ENCODE measurements at places on chromosomes 4 and X.

DNA sequence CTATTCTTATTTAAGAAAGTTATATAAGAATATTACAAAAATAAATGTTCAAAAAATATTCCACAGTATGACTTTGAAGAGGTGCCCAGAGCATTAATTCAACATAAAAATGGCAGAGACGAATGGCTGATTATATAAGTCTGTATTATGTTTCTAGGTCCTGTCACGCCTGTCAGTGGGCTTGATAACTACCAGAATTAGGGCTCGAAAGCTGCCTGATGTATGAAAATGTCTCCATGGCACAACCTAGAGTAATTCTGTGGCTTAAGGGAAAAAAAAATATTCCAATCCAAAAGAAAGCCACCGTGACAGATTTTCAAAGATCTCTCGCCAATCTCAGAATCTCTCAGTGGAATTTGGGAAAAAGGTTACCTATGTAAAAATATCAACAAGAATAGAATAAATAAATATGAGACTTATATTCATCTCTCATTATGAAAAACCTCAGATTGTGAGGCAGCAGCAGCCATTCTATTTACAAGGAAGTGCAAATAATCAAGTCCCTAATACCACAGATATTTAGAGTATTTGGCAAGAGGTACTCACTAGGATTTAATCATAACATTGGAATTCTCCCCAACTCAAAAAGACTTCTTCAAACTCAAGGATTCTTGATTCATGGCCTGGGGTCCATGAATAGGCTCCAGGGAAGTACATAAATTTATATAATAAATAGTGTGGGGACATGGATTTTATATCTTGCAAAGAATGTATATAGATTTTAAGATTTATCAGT, 489.1 kb upstream of the INTU start:
- DNase-seq, result no peak

DNA sequence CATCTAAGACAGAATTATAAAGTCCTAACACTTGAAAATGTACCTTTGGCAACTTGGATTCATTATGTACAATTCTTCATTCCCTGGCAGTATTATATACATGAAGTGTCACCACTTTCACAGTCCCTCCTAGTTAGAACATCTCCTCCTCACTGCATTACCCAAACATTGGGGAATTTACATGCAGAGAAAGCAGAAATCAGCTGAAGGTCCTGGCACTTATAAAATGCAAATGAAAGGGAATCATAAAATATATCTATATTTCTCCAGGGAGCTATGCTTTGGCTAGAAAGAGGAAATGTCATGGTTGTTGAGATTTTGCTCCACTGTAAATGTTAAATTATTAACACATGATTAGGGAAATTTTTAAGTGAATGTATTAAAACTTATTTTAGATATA, 835.6 kb upstream of the SLIT2 start:
- no peak for DNase-seq

GRCh38 chrX:130878350-130879341, 24.4 kb downstream of the ENOX2 start:
- DNase-seq, result no peak

DNA sequence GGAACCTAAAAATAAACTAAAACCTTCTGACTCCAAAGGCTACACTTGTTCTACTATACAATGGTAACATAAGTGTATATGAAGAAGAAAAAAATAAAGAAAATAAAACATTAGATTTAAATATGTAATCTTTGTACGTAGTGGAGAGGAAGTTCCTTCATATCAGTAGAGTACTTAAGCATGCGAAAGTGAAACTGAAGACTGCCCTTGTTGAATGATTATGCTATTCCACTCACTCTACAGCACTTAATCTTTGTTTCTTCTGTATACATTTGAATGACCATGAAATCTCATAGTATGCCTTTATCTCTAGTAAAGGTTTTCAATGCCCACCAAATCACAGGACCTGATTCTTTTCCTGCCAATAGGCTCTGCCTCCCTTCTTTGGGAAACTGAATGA, 78.9 kb downstream of the NDST3 start:
- DNase-seq, result no peak

GRCh38 chrX:38968344-38969216, 167.3 kb downstream of the MID1IP1 start:
- no peak for DNase-seq

DNA sequence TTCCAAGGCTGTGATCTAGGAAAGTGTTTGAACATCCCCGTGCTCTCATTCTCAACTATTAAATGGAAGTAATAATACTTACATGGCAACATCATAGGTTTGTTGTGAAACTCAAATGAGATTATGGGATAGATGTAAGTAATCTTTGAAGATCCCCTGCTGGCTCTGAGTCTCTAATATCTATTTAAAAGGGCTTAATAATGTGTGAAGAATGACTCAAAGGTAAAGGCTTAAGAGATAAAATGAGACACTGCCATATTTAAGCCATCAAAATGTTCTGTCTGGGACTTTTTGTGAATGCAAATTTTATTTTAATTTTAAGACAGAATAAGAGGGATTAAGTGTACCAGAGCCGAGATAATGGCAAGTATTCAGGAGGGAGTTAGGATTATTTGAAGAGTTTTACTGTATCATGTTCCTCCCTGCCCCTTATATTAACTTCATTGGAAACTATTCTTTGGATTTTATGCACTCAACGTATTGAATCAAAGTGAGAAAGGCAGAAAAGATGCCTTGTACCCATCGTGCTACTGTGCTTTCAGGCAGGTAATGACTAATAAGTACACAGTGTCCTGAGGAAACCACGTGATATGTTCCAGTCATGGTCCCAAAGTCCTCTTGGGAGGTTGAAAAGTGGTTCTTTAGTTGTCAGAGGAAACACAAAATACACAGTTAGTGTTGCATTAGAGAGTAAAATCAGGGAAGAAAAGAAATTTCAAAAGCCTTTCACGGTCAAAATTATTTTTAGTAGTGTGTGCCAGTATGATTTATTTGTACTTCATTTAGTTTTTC, 192.4 kb downstream of the RBM46 start:
- no peak for DNase-seq

- DNase-seq, result peak; percentile 22
These were observed 217.7 kb upstream of the PSAPL1 start for GRCh38 chr4:7652451-7652881.

DNA sequence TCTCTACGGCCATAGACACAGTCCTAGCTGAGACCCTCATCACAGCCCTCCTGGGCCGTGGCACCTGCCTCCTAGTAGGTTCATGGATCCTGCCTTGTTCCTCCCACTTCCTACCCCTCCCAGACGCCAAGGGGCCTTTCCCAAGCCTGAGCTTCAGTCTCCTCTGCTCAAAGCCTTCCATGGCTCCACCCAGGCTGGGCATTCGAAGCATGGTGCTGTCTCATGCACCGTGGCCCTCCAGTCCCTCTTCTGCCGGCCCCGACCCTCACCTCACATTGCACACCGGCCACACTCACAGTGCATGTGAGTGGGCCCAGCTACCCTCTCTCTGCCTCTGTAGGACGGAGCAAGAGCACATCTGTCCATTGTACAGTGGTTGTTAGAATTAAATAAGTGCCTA, 21.7 kb upstream of the KIAA0232 start:
- no peak for DNase-seq

GRCh38 chr4:173489514-173489913, 40.5 kb downstream of the HAND2 start:
- no peak for DNase-seq

Data from CD4-positive, alpha-beta T cell treated with Interleukin-12 subunit alpha and Interleukin-12 subunit beta, for 1 hour (primary cell).